Vagina (tissue), 2 donors: ENCODE measurements at places on chromosomes 2 and 18. TPM values are rescaled to one million over a fixed set of nuclear protein-coding genes. Genes with fewer than 3 reads are reported as not detected.

Gene HOXD12
- total RNA-seq = 1.7 TPM

Gene FHL2
- 62.1 TPM for total RNA-seq

Gene KCNE4
- 4.9 TPM for total RNA-seq

Gene DIPK1C
- not detected for total RNA-seq

Gene CMPK2
- total RNA-seq = 5.6 TPM

GRCh38 chr18:62258093-62258492 lies 67.0 kb upstream of the TNFRSF11A start:
- H3K27ac ChIP-seq = no peak overlapping the region
- no peaks in the 10 kb centered on the region for H3K27me3 ChIP-seq
- H3K4me3 ChIP-seq = no peak overlapping the region
- no peak for DNase-seq

DNA sequence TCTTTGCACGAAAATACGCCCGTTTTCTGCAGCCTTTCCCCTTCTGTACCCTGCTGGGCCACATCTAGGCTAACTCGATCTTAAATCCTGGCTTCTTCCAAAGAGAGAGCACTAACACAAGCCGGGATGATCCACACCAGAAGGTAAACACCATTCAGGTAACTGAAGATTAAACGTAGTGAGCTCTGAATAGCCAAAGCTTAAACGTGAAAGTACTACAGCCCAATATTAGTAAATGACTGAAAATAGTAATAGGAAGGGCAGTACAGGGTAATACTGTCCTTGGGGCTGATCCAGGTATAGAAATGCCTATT lies 422 bp upstream of the MRPL53 start:
- peak overlapping the region; percentile 60 for H3K4me3 ChIP-seq
- peaks cover 22% of the 10 kb centered on the region for H3K4me1 ChIP-seq
- H3K27ac ChIP-seq = peak overlapping the region; percentile 84
- no peak for DNase-seq
- H3K36me3 ChIP-seq = no peaks in the 10 kb centered on the region

GRCh38 chr18:59661891-59662701 lies 35.1 kb downstream of the CCBE1 start:
- H3K27me3 ChIP-seq = no peaks in the 10 kb centered on the region
- no peak for DNase-seq
- H3K4me1 ChIP-seq = no peaks in the 10 kb centered on the region
- no peaks in the 10 kb centered on the region for H3K36me3 ChIP-seq
- no peak overlapping the region for H3K27ac ChIP-seq

DNA sequence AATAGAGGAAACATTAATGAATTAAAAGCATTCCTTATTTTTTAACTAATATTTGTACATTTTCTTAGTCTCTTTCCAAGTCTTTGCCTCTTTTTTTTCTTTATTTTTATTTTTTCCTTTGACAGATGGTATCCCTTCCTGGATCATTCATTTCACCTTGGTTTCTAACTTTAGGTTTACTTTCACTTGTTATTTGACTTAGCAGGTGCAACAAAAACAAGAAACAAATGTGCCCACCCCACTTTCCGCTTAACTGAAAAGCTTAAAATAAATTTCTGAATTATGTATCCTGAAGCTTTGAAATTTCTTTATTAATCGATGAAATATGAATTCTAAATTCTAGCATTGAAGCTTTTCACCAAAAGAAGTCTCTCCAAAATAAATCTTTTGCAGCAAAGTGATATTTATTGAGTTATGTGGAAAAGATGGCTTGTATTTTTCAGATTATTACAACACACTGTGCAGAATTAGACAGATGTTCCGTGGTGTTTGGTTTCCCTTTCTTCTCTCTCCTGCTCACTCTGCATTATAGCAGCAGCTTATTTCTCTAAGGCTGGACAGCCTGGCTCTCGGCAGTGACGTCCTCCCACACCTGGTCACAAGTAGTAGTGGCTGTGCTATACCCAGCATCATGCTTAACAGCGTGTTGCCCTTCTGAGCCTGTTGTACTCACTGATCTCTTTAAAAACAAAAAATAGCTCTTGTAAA lies 99.1 kb upstream of the ZNF397 start:
- no peaks in the 10 kb centered on the region for H3K36me3 ChIP-seq
- H3K4me3 ChIP-seq = no peak overlapping the region
- H3K27me3 ChIP-seq = no peaks in the 10 kb centered on the region

DNA sequence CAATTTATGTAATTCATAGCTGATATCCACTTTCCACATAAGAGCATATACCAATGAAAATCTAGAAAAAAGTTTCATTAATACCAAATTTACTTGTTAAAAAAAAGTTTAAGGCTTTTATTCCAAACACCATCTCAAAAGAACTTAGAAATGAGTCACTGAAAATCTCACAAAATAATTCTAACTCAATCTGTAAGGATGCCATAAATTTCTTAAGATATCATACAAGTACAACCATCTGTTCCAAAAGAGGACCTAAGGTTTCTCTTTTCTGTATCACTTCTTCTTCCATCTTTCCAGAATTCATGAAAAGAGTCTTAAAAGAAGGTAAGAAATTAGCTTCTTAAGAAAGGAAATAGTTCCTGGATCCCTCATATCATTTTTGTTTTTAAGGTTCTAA lies 60.4 kb downstream of the TRIP12 start:
- peaks cover 30% of the 10 kb centered on the region for H3K36me3 ChIP-seq
- no peak overlapping the region for H3K27ac ChIP-seq
- no peaks in the 10 kb centered on the region for H3K27me3 ChIP-seq
- H3K4me1 ChIP-seq = no peaks in the 10 kb centered on the region
- no peak overlapping the region for H3K4me3 ChIP-seq
- no peak for DNase-seq

DNA sequence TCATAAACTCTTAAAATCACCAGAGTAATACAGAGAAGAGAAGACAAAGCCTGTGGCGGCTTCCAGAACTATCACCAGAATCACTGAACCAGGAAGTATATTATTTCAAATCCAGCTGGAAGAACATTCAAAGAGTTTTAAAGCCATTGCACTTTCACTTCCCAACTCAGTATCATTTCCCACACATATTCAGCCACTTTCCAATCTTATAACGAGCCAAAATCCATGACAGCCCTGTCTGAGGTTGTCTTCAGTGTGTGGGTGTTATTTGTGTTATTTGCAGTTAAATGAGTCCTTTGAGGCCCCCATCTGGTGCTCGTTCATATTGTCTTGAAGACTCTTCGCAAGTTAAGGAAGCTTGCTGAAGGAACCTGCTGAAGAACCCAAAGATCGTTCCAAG lies 559.9 kb downstream of the TSN start:
- H3K4me1 ChIP-seq = no peaks in the 10 kb centered on the region
- no peak overlapping the region for H3K4me3 ChIP-seq
- no peak overlapping the region for H3K27ac ChIP-seq
- H3K27me3 ChIP-seq = no peaks in the 10 kb centered on the region

- no peaks in the 10 kb centered on the region for H3K27me3 ChIP-seq
- peaks cover 22% of the 10 kb centered on the region for H3K4me1 ChIP-seq
- no peak for DNase-seq
- peak overlapping the region; percentile 56 for H3K27ac ChIP-seq
- no peak overlapping the region for H3K4me3 ChIP-seq
These were observed 76.3 kb downstream of the MBD2 start for GRCh38 chr18:54148151-54148550.

- no peak overlapping the region for H3K4me3 ChIP-seq
- H3K4me1 ChIP-seq = peaks cover 32% of the 10 kb centered on the region
- H3K36me3 ChIP-seq = no peaks in the 10 kb centered on the region
- H3K27ac ChIP-seq = peak overlapping the region; percentile 88
- DNase-seq = no peak
These were observed 24.1 kb downstream of the MRPL35 start for GRCh38 chr2:86223140-86223926.

DNA sequence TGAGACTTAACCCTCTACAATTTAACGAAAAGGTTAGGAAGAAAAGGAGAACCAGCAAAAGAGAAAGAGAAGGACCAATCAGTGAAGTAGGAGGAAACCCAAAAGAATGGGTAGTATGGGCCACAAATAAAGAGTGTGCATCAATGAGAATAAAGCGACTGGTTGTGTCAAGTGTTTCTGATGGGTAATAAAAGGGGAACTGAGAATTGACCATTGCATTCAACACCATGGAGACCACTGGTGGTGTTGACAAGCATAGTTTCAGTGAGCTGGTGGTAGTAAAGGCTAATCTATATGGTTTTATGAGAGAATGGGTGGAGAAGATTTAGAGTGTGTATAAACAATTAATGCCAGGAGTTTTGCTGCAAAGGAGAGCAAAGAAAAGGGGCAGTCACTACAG lies 75.4 kb downstream of the CSRNP3 start:
- H3K4me1 ChIP-seq = no peaks in the 10 kb centered on the region
- no peaks in the 10 kb centered on the region for H3K27me3 ChIP-seq
- H3K27ac ChIP-seq = no peak overlapping the region
- no peaks in the 10 kb centered on the region for H3K36me3 ChIP-seq

- H3K36me3 ChIP-seq = no peaks in the 10 kb centered on the region
- DNase-seq = no peak
- H3K27ac ChIP-seq = no peak overlapping the region
- H3K4me1 ChIP-seq = no peaks in the 10 kb centered on the region
- H3K27me3 ChIP-seq = no peaks in the 10 kb centered on the region
- H3K4me3 ChIP-seq = no peak overlapping the region
These were observed 336.3 kb downstream of the AGPS start for GRCh38 chr2:177728920-177729319.

GRCh38 chr2:228067309-228067708 lies 114.2 kb downstream of the SPHKAP start:
- DNase-seq = no peak
- H3K27me3 ChIP-seq = no peaks in the 10 kb centered on the region
- no peak overlapping the region for H3K4me3 ChIP-seq
- no peaks in the 10 kb centered on the region for H3K36me3 ChIP-seq
- H3K4me1 ChIP-seq = no peaks in the 10 kb centered on the region

- H3K27me3 ChIP-seq = no peaks in the 10 kb centered on the region
- H3K27ac ChIP-seq = peak within 1 kb of the TSS; percentile 89
- no peak for DNase-seq
These were observed at the start of gene PKDCC for GRCh38 chr2:42047488-42048298. PKDCC (plus strand) TSS chr2:42048021; CDS start chr2:42048200, 179 bp downstream.

DNA sequence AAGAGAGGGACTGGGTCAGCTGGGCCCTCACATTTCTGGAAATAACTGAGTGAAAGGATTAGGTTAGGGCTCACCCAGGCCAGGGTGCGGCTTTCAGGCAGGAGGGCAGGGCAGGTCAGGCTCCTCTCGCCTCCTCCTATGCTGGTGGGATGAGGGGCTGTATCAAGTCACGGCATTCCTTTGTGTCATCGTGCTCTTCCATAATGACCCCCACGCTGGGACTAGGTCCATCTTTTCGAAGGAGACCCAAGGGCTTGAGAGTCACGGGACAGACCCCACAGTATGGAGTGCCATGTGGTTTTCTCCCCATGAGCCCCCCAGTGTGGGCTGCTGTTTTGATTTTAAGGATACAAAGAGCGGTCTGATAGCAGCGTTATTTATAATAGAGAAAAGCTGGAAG lies 137.8 kb upstream of the COPS8 start:
- H3K36me3 ChIP-seq = no peaks in the 10 kb centered on the region
- H3K4me1 ChIP-seq = no peaks in the 10 kb centered on the region
- H3K27me3 ChIP-seq = no peaks in the 10 kb centered on the region
- H3K4me3 ChIP-seq = no peak overlapping the region
- no peak overlapping the region for H3K27ac ChIP-seq

- DNase-seq = no peak
- H3K4me3 ChIP-seq = no peak overlapping the region
- H3K36me3 ChIP-seq = peaks cover 18% of the 10 kb centered on the region
- no peaks in the 10 kb centered on the region for H3K27me3 ChIP-seq
These were observed 115.0 kb upstream of the CDCA7 start for GRCh38 chr2:173239644-173240043.

DNA sequence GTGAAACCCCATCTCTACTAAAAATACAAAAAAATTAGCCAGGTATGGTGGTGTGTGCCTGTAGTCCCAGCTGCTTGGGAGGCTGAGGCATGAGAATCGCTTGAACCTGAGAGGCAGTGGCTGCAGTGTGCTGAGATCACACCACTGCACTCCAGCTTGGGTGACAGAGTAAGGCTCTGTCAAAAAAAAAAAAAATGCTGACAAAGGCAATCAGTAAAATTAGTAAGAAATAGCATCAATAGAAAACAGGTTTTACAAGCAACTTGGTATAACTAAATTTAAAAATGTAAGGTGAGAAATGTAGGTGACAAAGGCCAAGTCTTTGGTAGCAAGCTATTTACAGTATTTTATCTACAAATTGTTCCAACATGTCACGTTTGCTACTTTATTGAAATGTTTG lies 421.4 kb upstream of the RGPD4 start:
- no peak overlapping the region for H3K27ac ChIP-seq
- DNase-seq = no peak
- H3K36me3 ChIP-seq = no peaks in the 10 kb centered on the region
- no peaks in the 10 kb centered on the region for H3K27me3 ChIP-seq
- H3K4me3 ChIP-seq = no peak overlapping the region
- no peaks in the 10 kb centered on the region for H3K4me1 ChIP-seq

- no peak overlapping the region for H3K4me3 ChIP-seq
- H3K36me3 ChIP-seq = no peaks in the 10 kb centered on the region
- no peaks in the 10 kb centered on the region for H3K27me3 ChIP-seq
- DNase-seq = no peak
- H3K4me1 ChIP-seq = no peaks in the 10 kb centered on the region
These were observed 144.0 kb downstream of the CLIP4 start for GRCh38 chr2:29259221-29259620.

GRCh38 chr2:61619561-61619960 lies 81.4 kb upstream of the XPO1 start:
- no peak for DNase-seq
- no peaks in the 10 kb centered on the region for H3K36me3 ChIP-seq
- H3K27ac ChIP-seq = no peak overlapping the region
- no peaks in the 10 kb centered on the region for H3K4me1 ChIP-seq

- H3K36me3 ChIP-seq = no peaks in the 10 kb centered on the region
- H3K27me3 ChIP-seq = no peaks in the 10 kb centered on the region
- H3K4me3 ChIP-seq = no peak overlapping the region
- H3K27ac ChIP-seq = no peak overlapping the region
- no peak for DNase-seq
These were observed 1242.0 kb upstream of the ACVR2A start for GRCh38 chr2:146602856-146603255.

DNA sequence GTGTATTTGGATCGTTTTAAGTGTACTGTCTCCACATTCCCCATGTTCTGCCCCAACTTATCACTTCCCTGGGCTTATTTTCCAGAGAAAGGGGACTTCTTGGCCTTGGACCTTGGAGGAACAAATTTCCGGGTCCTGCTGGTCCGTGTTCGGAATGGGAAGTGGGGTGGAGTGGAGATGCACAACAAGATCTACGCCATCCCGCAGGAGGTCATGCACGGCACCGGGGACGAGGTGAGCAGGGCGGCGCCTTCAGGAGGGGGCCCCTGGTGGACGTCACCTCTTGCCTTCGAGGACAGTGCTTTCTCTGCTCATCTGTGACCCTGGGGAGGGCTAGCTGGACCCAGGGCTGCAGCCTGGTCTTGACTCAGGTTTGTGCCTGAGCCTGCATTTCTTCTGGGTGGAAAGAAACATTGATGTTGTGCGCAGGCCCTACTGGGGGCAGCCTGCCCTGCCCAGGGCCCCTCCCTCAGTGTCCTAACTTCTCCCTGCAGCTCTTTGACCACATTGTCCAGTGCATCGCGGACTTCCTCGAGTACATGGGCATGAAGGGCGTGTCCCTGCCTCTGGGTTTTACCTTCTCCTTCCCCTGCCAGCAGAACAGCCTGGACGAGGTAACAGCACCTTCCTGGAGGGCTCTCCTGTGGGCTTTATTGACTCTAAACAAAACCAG lies 47.8 kb downstream of the HK2 start:
- H3K4me1 ChIP-seq = no peaks in the 10 kb centered on the region
- no peak overlapping the region for H3K27ac ChIP-seq
- H3K36me3 ChIP-seq = no peaks in the 10 kb centered on the region
- no peak overlapping the region for H3K4me3 ChIP-seq
- no peaks in the 10 kb centered on the region for H3K27me3 ChIP-seq
